ENCODE measurements at places on chromosomes 2 and 18.
A peak's percentile ranks its signal among the peaks of the same experiment; 100 is the strongest.

DNA sequence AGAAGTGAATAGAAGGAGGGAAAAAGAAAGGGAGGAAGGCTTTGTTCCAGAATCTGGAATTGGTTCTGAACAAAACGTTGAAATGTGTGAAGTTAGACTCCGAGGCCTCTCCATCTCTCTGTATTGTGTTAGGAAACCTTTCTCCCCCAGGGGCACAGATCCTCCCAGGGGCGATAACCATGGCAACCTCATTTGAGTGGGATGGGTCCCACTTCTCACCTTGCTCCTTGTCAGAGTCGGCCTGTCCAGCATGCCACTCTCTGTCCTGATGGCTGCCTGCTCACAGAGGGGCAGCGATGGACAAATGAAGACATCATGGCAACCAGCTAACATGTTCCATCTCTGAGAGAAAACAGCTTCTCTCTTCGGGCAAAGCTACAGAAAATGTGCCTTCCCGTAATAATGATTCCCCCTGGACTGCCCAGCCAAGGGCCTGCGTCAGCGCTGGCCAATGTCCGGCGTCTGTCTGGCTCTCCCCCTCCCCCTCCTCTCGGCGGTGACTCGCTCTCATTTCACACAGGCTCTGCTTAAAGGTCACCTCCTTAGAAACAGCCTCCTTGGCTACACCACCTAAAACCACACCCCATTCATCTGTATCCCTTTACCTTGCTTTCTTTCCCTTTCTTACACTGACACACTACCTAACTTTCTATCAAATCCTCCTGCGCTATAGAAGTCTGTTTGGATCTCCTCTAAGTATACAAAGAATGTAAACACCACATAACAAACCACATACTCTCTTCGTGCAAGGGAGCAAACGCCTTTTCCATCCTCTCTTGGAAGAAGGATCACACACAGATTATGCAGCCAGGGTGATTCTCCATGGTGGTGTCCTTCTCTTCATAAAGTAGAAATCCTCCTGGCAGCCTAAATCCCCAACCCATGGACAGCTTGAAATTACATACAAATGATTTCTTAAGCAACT lies 32.1 kb upstream of the TTC39C start:
- no peak for DNase-seq

DNA sequence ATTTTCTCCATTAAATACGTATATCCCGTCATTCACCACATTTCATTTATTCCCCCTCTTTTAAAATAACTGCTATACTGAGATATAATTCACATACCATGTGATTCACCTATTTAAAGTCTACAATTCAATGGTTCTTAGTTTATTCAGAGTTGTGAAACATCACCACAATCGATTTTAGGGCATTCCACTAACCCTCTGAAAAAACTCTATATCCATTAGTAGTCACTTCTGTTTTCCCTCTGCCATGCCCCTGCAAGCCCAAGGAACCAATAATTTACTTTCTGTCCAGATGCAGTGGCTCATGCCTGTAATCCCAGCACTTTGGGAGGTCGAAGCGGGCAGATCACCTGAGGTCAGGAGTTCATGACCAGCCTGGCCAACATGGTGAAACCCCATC lies 95.5 kb upstream of the FZD5 start:
- DNase-seq: no peak

DNA sequence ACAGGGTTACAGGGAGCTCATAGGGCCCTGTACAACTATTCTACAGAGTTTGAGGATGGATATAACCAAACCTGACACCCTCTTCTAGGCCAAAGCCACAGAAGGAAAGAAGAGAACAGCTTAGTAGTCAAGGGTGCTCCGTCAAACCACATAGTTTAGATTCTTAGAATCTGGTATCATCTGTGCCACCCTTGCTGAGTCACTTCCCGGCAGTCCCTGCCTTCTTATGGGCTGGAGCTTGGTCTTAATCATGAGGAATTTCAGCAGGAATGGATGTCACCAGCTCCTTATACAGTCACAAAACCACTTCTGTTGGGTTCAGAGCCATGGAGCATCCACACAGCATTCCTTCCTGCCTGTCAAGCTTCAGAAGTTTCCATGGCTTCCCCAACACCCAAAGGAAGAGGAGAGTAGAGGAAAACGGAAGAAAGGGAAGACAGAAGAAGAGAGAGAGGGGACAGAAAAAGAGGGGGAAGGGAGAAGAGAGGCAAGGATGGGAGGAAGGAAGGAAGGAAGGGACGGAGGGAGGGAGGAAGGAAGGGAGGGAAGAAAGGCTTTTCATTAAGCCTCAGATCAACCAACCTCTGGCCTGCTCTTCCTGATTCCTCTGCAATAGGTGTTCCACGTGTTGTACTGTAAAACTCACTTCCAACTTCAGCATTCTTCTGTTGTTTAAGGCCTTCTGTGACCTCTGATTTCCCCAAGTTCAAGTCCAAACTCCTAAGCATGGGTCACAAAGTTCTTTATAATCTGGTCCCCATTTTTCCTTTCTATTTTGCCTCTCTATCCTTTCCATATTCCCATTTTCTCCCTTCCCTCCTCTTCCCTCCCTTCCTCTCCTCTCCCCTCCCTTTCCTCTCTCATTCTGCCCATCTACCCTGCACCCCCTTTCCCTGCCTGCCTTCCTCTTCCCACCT lies 246.1 kb upstream of the TNP1 start:
- no peak for DNase-seq

- no peak for DNase-seq
These were observed 92.7 kb downstream of the VWC2L start for GRCh38 chr2:214503568-214503967.

GRCh38 chr2:27494944-27495554 lies at the start of gene FNDC4:
TSS of gene FNDC4 (minus strand) at chr2:27495200. CDS start at chr2:27494679, 521 bp downstream.
- DNase-seq: peak; percentile 4

- no peak for DNase-seq
These were observed 2.2 kb upstream of the SP5 start for GRCh38 chr2:170712653-170713542.

GRCh38 chr2:197543206-197543605 lies 27.3 kb downstream of the MOB4 start:
- DNase-seq: no peak
